ENCODE measurements at places on chromosomes 7 and 10.

- DNase-seq = no peak
Measured at GRCh38 chr7:50436133-50436806, 13.9 kb downstream of the FIGNL1 start.

- no peak for DNase-seq
Measured at GRCh38 chr10:58209669-58210068, 58.0 kb downstream of the IPMK start.

DNA sequence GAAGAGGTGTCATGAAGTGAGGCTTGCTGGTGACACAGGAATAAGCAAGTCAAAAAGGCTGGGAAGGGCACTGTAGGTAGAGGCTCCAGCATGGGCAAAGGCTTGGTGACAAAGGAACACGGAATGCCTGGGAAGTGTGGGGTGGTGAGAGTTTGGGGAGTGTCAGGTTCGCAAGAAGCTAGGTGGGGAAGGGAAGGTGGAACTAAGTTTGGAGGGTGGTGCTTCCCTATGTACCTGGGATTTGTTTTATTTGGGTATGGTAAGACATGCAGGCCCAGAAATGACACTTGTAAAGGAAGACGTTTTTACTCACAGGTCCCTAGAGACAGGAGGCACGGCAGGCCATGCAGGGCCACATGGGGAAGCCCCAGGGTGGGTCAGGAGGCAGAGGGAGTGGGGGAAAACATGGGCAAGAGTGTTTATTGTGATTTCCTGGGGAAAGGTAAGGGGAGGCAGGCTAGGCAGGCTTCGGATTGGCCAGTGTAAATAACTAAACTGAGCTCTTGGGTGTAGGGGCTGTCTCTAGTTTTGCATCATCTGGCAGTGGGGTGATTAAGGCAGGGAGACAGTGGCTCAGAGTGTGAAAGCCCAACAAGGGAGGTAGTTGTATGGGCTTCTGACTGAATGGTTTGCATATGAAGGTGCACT, 52.1 kb downstream of the SH2D4B start:
- DNase-seq = peak; percentile 49

DNA sequence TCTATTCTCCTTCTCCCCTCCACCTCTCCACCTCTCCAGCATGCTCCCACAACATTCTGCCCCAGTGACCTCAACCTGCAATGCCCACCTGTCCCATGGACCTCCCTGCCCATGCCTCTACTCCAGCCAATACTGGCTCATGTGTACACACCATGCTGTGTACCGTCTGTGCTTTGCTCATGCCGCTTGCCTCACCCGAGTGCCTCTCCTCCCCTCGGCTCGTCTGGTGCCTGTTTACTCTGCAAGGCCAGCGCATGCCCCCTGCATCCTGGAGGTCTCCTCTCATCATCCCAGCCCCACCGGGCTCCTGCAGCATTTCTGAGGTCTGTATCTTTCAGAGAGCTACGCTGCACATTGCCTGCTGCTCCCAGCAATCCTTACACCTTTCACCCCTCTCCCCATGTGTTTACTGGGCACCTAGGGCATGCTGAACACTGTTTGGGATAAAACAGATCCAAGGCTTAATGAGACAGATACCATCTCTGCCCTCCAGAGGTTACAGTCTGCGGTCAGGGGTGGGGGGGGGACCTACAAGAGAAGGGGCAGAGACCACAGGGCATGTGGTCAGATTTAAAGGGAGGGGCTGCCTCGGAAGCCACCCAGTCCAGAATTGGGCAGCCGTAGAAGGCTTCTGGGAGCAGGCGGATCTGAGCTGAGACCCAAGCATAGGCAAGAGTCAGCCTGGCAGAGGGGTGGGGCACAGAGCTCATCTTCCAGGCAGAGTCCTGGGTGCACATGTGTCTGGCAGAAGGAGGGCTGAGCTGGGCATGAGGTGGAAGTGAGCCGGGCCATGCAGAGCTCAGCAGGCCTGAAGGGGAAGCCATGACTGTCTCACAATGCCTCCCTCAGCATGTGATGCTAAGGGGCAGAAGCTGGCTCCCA, 29.6 kb upstream of the PSAP start:
- no peak for DNase-seq

GRCh38 chr10:60290558-60290957, 99.1 kb downstream of the ANK3 start:
- DNase-seq = no peak

DNA sequence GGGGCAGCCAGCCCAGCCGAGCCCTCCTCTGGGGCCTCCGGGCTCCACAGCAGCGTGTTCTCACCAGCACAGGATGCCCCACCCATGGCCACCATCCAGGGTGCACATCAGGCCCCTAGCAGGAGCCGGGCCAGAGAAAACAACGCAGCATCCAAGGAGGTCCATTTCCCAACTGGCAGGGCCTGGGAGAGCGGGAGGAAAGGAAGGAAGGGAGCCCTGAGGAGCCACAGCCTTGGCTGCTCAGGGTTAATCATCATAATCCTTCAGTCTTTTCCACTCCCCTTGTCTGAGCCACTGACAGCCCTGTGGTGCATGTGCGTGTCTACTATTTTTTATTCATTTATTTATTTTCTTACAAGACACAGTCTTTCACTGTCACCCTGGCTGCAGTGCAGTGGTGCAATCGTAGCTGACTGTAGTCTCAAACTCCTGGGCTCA, 3.6 kb downstream of the PLAC9 start:
- DNase-seq = no peak

DNA sequence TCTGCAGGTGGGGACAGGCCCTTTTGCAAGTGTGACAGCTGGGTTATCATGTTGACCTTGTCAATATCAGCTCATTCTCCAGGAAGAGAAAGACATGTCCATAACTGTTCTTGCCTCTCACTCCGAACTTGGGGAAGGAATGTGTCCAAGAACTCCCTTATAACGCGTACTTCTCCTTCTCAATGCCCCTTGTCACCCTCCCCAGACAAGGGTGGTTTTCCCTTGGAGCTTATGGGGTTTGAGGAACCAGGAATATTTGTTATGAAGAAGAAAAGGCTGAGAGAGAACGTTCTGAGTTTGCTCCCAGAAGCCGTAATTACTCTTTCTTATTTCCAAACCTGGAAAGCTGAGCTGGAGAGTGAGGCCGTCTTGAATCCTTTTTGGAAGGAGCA, 77.4 kb downstream of the MKI67 start:
- DNase-seq = no peak

GRCh38 chr10:110036640-110037039, 28.9 kb downstream of the ADD3 start:
- no peak for DNase-seq

- no peak for DNase-seq
Measured at GRCh38 chr7:134831862-134832261, 52.4 kb downstream of the CALD1 start.

- peak; percentile 62 for DNase-seq
Measured at GRCh38 chr7:107506674-107507339, 37.0 kb downstream of the GPR22 start.

DNA sequence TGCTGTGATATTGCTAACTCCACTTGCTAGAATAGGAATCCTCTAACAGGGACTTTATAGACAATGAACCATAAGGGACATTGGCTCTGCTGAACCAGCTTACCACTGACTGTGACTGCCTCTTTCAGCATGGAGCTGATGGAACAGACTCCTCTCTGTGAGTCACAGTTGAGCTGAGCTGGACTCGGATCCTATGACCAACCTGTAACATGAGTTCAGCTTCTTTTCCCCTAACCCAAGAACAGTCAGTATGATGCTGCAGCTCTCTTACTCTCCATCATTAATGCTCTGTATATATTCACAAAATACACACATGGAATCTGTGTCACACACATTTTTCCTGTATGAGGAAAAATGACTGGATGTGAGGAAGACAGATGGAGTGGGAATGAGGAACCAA, 177.9 kb upstream of the BET1 start:
- no peak for DNase-seq

DNA sequence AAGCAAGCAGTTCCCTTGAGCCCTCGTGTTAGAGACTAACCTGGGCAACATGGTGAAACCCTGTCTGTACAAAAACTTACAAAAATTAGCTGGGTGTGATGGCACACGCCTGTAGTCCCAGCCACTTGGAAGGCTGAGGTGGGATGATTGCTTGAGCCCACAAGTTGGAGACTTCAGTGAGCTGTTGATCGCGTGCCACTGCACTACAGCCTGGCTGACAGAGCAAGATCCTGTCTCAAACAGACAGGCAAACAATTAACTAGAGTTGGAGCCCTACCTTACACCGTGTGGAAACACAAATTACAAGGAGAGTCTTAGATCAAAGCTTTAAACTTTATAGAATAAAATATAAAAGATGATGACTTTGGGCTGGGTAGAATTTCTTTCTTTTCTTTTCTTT, 219.5 kb downstream of the CUX1 start:
- DNase-seq = no peak

DNA sequence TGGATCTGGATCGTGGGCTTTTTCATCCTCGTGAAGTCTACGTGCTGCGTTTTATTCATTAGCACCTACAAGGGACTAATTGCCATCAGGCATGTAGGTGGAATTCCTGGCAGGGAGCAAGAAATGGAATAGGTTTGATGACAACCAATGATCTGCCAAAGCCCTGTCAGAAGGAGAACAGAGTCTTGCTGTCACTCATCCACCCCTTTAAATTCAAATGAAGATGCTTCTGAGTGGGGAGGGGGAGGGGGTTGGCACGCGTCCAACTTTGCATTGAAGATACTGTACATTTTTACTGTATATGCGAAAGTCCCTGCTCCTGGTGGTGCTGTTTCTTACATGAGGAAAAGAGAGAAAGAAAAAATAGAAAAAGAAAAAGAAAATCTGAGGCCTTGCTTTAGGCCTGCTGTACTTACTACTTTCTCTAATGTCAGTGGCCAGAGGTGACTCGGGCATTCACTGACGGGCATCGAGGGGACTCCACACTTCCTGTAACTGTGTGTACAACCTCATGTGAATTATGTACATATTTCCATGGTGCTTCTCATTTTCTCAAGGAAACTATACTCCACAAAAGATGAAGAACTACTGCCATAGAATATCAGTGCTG, 569.1 kb downstream of the INHBA start:
- no peak for DNase-seq

GRCh38 chr7:99837649-99838361, 10.0 kb downstream of the CYP3A43 start:
- peak; percentile 32 for DNase-seq

GRCh38 chr7:155893664-155894063, 81.4 kb upstream of the SHH start:
- no peak for DNase-seq

DNA sequence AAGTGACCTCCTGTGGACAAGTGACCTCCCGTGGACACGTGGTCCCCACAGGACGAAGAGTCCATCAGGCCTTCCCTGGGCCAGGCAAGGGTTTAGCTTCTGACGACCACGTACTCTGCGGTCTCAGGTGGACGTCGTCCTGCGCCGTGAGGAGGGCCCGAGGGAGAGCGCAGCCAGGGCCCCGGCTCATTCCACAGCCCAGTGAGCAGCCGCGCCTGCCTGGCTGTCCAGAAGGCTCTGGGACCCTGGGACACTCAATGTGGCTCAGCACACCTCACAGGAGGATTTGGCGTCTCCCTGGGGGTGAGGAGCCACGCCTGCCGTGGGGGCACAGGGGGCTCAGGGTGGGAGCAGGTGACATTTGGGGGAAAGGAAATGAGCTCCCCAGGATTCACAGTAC, 64.4 kb upstream of the CFAP46 start:
- no peak for DNase-seq

DNA sequence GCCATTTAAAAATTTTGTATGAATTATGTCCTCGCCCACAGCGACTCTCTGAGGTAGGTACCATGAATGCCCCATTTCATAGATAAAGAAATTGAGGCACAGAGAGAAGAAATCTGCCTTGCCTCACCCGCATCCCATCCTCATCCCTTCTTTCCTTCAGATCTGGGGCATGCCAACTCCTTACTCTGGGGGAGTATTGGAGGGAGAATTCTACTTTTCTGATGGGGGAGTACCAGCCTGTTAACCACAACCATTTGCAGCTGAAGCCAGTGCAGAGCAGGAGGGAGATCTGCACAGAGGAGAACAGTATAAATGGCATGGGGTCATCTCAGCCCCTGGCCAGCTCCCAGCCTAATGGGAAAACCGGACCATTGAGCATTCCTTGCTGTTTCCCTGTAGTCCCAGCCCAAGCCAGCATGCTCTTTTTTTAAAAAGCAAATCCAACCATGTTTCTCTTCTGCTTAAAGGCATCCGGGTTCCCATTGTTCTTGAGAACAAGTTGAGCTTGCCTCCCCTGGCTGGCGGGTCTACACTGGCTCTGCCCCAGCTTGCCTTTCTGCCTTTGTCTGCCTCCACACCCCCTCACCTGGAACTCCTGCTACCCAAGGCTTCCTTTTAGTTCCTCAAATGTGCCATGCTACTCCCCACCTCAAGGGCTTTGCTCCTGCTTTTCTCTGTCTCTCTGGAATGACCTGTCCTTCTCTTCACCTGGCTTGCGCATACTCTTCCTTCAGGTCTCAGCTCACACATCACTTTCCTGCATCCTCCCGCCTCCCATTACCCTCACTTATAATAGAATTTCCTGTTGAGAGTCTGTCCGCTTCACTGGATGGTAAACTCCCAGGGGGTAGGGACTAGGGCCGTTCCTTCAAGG, 8.8 kb upstream of the ZNF503 start:
- no peak for DNase-seq

GRCh38 chr7:24337180-24337579, 53.2 kb downstream of the NPY start:
- DNase-seq = no peak

DNA sequence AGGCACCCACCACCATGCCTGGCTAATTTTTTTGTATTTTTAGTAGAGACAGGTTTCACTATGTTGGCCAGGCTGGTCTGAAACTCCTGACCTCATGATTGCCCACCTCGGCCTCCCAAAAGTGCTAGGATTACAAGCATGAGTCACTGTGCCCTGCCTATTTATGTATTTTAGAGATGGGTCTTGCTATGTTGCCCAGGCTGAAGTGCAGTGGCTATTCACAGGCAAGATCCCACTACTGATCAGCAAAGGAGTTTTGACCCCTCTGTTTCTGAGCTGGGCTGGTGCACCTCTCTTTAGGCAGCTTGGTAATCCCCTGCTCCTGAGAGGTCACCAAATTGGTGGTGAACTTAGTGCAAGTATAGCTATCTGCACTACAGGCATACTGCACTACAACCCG, 6.2 kb downstream of the ABHD11 start:
- no peak for DNase-seq

DNA sequence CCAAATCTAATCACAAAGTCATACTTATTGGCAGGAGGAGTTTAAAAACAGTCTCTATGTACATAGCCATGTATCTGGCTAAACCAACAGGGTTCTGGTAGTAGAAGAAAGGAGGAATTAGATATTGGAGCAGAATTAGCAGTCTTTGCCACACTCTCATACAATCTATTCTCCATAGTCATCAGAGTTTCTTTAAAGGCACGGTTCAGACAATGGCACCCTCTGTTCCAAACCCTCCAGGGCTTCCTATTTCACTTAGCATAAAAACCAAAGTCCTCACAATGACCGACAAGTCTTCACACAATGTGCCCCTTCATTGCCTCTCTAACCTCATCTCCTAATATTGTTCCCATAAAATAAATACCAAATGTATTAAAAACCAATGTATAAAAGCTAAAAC, 12.7 kb downstream of the ZNF438 start:
- no peak for DNase-seq

- DNase-seq = no peak
Measured at GRCh38 chr7:73817121-73817520, 13.7 kb upstream of the CLDN4 start.

GRCh38 chr7:157873664-157874063, 536.9 kb downstream of the DNAJB6 start:
- DNase-seq = no peak

Data from NB4 (cell line).